ENCODE measurements at places on chromosomes 1 and 21. TPM values are rescaled to one million over a fixed set of nuclear protein-coding genes. Genes with fewer than 3 reads are reported as not detected.
A peak's percentile ranks its signal among the peaks of the same experiment; 100 is the strongest.

MANEAL gene
- 4.0 TPM for total RNA-seq

ANGPTL3 gene
- total RNA-seq, result not detected

C1QTNF12 gene
- 4.1 TPM for total RNA-seq

C1orf115 gene
- not detected for total RNA-seq

DIP2A gene
- total RNA-seq, result 33.6 TPM

ZNF695 gene
- total RNA-seq, result 0.57 TPM

CXADR gene
- 0.18 TPM for total RNA-seq

AGT gene
- total RNA-seq, result not detected

IFI6 gene
- 85.6 TPM for total RNA-seq

SDHB gene
- total RNA-seq, result 131 TPM

S100A3 gene
- not detected for total RNA-seq

LCK gene
- 281 TPM for total RNA-seq

ADAM30 gene
- total RNA-seq, result not detected

DOP1B gene
- total RNA-seq, result 10.6 TPM

KCNJ15 gene
- 1.7 TPM for total RNA-seq

PAPPA2 gene
- total RNA-seq, result 0.10 TPM

DNA sequence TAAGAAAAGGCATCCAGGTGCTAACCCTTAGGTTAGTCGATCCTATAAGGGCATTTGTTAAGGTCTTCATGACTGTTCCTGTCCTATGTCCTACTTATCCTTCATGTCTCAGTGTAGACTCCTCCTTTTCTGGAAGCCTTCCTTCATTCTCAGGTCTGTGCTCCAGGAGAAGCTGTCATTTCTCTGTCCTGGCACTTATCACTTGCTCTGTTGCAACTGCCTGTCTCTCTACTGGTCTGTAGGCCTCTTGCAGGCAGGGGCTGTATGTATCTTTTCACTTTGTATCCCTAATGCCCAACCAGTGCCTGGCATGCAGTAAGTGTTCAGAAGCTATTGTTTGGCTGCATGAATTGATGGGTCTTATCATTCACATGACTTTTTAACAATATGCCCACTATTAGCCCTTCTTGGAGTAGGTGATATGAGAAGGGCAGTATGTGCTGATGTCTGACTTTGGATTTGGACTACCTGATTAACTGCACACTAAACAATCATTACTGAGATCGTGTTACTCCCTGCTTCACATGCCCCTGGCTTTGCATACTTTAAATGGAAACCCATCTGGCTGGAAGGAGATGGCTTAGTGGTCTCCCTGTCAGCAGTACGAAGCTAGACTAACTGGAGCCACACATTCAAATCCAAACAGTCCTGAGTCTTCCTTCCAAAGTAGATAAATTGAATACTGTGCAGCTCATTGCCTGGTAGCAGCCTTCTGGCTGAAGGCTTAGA lies 88.8 kb downstream of the RGL1 start:
- H3K4me1 ChIP-seq, result peaks cover 16% of the 10 kb centered on the region
- H3K27me3 ChIP-seq, result no peaks in the 10 kb centered on the region
- no peak for DNase-seq
- no peak overlapping the region for H3K27ac ChIP-seq
- no peak overlapping the region for H3K4me3 ChIP-seq

DNA sequence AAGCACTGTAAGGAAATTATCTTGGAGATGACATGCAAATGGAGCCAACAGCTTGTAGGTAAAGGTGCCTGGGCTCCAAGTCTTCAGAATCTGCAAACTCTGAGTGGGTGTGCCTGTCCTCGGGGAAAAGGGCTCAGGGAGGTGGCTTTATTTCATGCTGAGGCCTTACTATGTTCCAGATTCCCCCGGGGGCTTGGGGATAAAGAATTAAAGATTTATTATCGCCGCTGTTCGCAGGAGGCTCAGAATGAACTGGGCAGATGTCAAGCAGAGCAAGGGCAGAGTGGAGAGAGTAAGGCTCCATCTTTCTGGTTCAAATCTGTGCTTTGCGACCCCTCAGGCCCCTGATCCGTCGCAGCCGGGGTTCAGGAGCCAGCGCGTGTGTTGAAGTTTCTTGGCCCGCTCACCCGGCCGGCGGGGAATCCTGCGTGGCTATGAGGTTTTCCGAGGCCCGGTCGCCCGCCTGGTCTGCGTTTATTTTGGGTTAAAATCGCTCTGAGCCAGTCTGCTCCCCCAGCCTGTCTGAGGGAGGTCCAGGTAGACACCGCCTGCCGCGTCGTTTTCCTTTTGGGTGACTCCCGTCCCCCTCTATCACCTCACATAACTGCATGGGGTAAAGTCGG lies 19.5 kb downstream of the RHOU start:
- peaks cover 43% of the 10 kb centered on the region for H3K27me3 ChIP-seq
- no peak for DNase-seq
- no peak overlapping the region for H3K4me3 ChIP-seq
- H3K4me1 ChIP-seq, result peaks cover 47% of the 10 kb centered on the region
- peaks cover 7% of the 10 kb centered on the region for H3K36me3 ChIP-seq

- no peaks in the 10 kb centered on the region for H3K36me3 ChIP-seq
- H3K27ac ChIP-seq, result no peak overlapping the region
- no peak for DNase-seq
- peaks cover 15% of the 10 kb centered on the region for H3K27me3 ChIP-seq
Measured at GRCh38 chr1:31426249-31426922, 13.4 kb downstream of the SERINC2 start.

- peaks cover 3% of the 10 kb centered on the region for H3K27me3 ChIP-seq
- no peaks in the 10 kb centered on the region for H3K36me3 ChIP-seq
- H3K4me3 ChIP-seq, result no peak overlapping the region
- DNase-seq, result no peak
- H3K27ac ChIP-seq, result no peak overlapping the region
Measured at GRCh38 chr1:87556326-87556725, 227.6 kb downstream of the LMO4 start.

- no peaks in the 10 kb centered on the region for H3K4me1 ChIP-seq
- H3K27ac ChIP-seq, result no peak overlapping the region
- H3K27me3 ChIP-seq, result peaks cover 4% of the 10 kb centered on the region
- DNase-seq, result no peak
- no peaks in the 10 kb centered on the region for H3K36me3 ChIP-seq
Measured at GRCh38 chr1:20095564-20096434, 23.5 kb downstream of the PLA2G2D start.

DNA sequence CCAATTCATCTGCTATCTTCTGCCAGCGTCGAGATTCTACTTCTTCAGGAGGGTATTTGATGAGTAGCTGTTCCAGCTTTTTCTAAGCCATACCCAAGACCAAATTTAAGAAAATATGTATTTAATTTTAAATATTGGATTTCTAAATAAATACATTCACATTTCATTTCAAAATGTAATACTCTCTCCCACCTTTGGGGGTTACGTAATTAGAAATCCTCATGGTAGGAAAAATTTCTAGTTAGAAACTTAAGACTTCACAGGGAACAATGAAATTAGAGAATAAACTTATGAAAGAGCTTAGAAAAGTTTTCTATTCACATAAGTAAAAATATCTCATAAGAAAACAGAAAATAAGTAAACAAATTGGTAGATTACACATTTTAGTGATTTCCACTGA lies 102.9 kb downstream of the ZZZ3 start:
- H3K4me3 ChIP-seq, result no peak overlapping the region
- no peaks in the 10 kb centered on the region for H3K27me3 ChIP-seq
- H3K36me3 ChIP-seq, result peaks cover 21% of the 10 kb centered on the region

- no peak overlapping the region for H3K4me3 ChIP-seq
- H3K27me3 ChIP-seq, result peaks cover 47% of the 10 kb centered on the region
- DNase-seq, result peak; percentile 59
- H3K27ac ChIP-seq, result no peak overlapping the region
- peaks cover 14% of the 10 kb centered on the region for H3K4me1 ChIP-seq
Measured at GRCh38 chr1:26408604-26409003, 2.0 kb upstream of the LIN28A start.

- peaks cover 6% of the 10 kb centered on the region for H3K36me3 ChIP-seq
- DNase-seq, result no peak
- H3K27ac ChIP-seq, result no peak overlapping the region
Measured at GRCh38 chr1:234863551-234863971, 253.6 kb upstream of the IRF2BP2 start.

DNA sequence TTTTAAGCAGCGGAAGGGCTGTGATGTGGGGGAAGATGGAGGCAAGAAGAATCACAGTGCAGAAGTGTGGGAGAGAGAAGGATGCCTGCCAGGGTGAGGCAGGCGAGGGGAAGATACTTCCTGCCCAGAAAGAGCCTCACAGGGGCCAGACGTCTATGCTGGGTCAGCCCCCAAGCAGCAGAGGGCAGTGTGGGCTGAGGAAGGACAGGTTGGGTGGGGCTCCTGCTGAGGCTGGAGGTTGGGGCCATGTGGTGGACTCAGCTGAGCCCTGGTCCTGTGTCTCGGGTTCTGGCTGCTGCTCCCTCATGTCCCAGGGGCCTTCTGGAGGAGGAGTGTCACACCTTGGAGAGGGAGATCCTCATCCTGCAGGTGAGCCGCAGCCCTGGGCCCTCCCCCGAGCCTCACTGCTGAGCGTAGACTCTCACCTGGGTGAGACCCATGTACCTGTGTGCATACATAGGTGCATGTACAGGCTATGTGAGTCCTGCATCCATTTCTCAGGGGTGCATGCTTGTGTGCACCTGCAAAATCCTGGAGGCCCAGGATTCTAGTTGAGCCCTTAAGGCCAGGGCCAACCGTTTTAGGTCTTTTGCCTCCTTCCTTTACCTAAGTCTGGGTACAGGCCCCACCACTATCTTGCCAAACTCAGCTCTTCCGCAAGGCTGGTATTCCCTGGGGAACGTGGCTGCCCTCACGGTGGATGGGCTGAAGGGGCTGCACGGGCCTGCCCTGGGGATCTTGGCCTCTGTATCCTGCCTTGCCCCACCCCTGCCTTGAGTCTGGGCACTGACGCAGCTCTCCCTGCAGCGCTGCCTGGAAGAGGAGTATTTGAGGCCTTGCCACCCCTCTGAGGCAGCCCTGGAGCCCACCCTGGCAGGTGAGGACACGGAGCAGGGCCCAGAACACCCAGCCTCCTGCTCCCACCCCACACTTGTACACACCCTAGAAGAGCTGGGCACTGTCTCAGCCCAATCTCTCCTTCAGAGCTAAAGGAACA lies 3.7 kb downstream of the CCDC24 start:
- no peak for DNase-seq
- H3K27ac ChIP-seq, result no peak overlapping the region
- H3K4me3 ChIP-seq, result no peak overlapping the region
- peaks cover 13% of the 10 kb centered on the region for H3K4me1 ChIP-seq
- H3K27me3 ChIP-seq, result no peaks in the 10 kb centered on the region
- H3K36me3 ChIP-seq, result peaks cover 3% of the 10 kb centered on the region

- H3K36me3 ChIP-seq, result no peaks in the 10 kb centered on the region
- H3K27ac ChIP-seq, result no peak overlapping the region
- DNase-seq, result no peak
- H3K4me3 ChIP-seq, result no peak overlapping the region
Measured at GRCh38 chr1:9018333-9018732, 7.9 kb downstream of the SLC2A7 start.

DNA sequence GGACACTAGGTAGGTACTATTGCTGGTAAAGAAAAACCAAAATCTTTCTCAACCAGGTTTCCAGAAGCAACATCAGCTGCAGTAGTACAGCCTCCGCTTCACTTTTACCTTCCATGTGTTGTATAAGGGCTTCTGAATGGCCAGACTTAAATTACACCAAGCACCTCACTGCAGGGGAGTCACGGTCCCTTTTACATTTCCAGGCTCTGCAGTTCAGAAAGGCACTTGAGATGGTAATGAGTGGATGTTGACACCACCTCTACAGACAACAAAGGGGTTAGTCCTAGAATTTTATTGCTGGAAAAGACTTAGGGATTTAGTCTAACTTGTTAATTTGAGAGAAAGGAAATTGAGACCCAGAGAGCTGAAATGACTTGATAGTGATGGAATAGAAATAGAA lies 12.0 kb upstream of the DUSP12 start:
- peaks cover 38% of the 10 kb centered on the region for H3K27me3 ChIP-seq
- H3K27ac ChIP-seq, result no peak overlapping the region
- peaks cover 38% of the 10 kb centered on the region for H3K4me1 ChIP-seq
- H3K36me3 ChIP-seq, result no peaks in the 10 kb centered on the region
- H3K4me3 ChIP-seq, result no peak overlapping the region
- DNase-seq, result no peak

GRCh38 chr1:68904477-68904876 lies 407.6 kb upstream of the DEPDC1 start:
- H3K4me3 ChIP-seq, result no peak overlapping the region
- H3K27me3 ChIP-seq, result no peaks in the 10 kb centered on the region
- no peak overlapping the region for H3K27ac ChIP-seq
- DNase-seq, result no peak

DNA sequence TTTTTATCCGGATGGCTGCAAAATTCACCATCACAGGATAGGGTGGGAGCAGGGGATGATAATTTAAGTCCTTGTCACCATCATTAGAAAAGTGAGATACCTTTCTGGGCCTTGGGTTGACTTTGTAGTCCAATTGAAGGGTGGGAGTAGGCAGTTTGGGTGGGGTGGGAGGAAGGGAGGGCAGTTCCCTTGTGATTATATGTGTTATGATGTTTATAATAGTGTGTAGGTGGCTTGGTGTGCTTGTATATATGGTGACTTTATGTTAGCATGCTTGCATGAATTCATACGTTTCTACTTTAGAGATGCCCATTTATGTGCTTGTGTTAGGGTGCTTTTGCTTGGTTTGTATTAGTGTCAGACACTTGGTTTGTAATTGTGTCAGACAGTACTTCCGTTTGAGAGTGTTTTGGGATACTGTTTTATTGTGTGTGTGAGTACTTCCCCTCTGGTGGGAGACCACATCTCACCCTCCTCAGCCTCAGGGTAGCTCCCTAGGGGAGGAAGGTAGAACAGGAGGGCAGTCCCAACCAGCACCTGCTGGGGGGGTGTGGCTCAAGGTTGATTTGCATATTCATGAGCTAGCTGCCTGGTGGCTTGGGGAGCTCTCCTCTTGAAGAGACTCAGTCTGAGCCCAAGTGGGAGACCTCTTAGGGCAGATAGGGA lies 6.3 kb upstream of the POU3F1 start:
- H3K36me3 ChIP-seq, result no peaks in the 10 kb centered on the region
- no peak overlapping the region for H3K4me3 ChIP-seq
- peaks cover 23% of the 10 kb centered on the region for H3K27me3 ChIP-seq
- peaks cover 18% of the 10 kb centered on the region for H3K4me1 ChIP-seq

DNA sequence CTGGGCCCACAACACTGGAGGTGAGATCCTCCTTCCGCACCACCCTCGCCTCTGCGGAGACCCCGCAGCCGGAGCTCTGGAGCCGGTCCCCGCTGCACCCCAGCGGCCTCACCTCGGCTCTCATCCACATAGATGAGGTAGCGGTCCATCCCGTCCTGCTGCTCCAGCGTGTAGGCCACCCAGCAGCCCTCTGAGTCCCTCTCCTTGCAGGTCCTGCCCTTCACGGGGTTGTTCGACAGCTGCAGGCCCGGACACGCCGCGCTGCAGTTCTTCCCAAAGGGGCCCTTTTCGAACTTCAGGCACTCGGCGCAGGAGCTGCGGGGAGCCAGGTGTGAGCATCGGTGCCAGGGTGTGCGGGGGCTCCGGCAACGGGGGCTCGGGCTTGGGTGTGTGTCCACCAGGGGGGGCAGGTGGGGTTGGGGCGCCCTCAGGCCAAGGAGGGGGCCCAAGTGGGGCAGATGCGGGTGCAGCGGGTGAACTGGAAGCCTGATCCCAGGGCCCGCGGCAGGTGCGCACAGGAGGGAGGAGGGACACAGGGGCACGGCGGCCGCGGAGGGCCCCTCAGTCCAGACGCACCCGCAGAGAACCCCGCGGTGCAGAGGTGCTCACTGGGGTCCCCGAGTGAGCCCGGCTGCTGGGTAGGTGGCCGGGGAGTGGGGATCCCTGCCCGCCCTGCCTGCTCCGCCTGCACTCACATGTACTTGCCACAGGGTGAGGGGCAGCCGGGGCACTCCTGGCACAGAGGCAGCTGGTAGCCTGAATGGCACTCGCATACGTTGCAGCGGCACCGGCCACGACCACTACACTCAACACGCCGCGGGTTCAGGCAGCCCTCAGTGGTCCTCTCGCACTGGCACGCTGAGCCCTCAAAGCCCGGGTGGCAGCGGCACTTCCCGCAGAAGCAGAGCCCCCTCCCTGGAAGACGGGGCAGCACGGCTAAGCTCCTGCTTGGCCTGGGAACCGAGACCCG lies 15.4 kb upstream of the PTTG1IP start:
- no peak overlapping the region for H3K4me3 ChIP-seq
- peaks cover 17% of the 10 kb centered on the region for H3K36me3 ChIP-seq
- DNase-seq, result no peak
